NCI-H748 treated with DMSO at 0.1 percent for 48 hours (cell line): ENCODE measurements at places on chromosomes 3 and 15.
A peak's percentile ranks its signal among the peaks of the same experiment; 100 is the strongest.

DNA sequence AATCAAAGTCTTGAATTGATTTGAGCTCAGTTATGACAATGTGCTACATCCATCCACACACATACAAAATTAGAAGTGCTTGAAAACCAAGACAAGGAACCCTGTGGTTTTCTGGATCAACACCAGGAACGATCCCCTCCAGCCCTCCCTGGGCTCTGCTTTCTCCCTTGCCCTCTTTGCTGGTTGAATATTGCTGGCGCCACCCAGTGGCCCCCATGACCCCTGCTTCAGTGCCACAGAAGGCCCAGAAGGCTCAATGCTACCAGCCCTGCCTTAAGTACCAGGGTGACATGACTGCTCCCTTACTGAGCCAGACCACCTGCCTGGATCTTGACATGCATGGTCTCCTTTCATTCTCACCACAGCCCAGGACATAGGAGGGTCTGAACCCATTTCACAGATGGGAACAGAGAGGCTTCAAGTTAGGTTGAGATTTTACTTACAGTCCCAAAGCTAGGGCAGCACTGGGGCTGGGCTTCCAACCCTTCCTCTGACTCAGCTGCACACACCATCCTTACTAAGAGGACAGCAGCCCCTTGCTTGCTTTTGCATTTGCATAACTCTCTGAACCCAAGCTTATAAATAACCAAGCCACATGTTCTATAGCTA is 15.0 kb downstream of the IL12A start:
- DNase-seq, result no peak

DNA sequence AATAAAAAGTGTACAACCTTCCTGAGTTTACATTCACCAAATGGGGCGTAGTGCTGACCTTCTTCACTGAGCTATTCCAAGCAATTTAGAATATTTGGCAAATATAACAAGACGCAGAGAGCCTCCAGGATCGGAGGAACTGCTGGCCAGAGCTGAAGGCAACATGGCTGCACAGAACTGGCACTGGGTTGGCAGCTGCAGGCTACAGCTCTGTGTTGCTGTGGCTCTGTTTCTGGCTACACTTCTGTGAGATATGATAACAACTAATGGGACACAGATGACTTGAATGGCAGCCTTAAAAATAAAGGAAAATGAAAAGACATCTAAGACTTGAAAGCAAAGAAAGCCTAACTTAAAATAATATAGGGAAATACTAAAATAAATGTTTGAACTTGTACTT is 10.8 kb upstream of the SLC6A20 start:
- peak; percentile 29 for DNase-seq

GRCh38 chr15:69089258-69089657 is 71.2 kb upstream of the GLCE start:
- no peak for DNase-seq

GRCh38 chr3:157464321-157464720 is 27.7 kb downstream of the PTX3 start:
- DNase-seq, result no peak

DNA sequence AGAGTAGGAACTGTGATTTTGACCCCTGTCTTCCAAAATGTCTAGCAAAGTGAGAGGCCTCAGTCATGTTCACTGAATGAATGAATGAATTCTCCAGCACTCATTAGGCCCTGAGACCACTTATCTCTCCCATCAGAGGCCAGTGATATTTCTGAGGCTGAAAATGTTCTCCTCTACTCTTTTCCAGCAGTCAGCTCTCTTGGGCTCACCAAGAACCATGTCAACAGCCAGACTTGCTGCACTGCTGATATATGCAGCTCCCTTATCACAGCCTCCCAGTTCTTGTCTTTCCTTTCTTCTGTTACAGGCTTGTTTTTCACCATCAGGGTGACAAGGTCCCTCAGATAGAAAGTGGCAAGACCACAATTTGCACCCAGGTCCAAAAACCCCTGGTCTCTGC is 28.7 kb upstream of the MFSD1 start:
- DNase-seq, result no peak

GRCh38 chr15:49521802-49522201 is 98.8 kb downstream of the FGF7 start:
- no peak for DNase-seq

GRCh38 chr3:23172059-23172458 is 31.1 kb upstream of the UBE2E2 start:
- DNase-seq, result no peak

DNA sequence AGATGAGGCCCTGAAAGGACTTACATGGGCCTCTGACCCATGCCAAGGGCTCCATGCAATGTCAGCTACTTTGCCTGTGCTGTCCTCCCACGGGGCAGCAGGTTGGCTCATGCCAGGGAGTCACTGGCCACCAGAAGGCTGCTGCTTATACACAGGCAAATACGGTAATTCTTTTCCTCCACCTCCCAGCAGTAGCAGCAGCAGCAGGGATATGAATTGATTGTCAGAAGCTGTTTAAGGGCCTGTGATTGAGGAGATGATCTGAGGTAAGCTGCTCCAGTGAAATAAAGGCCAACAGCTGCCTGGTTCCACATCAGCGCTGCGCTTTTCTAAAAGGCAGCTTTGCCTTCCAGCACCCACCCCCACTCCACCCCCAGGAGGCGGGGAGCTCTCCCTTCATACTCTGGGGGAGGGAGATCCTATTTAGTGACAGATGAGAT is 250.5 kb downstream of the SHQ1 start:
- peak; percentile 2 for DNase-seq

GRCh38 chr3:68740087-68740486 is 192.3 kb downstream of the TAFA4 start:
- DNase-seq, result no peak

DNA sequence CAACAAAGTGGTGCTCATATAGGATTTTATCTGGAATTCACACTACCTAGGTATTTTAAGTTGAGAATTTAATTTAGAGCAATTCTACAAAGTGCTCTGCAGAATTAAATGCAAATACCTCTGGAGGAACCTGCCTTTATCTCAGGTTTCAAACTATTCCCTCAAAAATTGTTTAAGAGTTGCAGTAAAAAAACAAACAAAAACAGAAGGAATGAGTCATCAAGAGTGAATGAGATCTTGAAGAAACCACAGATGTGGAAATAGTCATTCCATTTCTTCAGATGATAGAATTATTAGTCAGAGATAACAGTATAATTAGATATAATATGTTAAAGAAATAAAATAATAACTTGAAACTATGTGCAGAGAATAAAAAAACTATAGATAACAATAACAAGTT is 80.8 kb upstream of the SCN5A start:
- no peak for DNase-seq

DNA sequence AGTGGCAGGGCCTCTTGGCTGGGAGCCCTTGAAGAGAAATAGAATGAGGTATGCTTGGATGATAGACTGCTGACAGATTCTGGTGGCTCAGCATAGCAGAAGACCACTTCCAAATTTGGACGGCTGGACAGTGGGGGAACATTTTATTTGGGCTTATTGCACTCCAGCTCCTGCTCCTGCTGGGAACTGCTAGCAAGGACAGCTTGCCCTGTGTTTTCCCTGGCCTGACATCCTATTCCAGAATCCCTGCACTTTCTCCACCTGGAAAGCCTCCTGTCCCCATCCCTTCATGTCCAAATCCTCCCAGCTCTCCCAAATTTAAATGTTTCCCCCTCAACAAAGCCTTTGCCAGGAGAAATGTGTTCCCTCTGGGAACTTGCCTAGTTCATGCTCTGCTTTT is 9.8 kb upstream of the COLQ start:
- no peak for DNase-seq

DNA sequence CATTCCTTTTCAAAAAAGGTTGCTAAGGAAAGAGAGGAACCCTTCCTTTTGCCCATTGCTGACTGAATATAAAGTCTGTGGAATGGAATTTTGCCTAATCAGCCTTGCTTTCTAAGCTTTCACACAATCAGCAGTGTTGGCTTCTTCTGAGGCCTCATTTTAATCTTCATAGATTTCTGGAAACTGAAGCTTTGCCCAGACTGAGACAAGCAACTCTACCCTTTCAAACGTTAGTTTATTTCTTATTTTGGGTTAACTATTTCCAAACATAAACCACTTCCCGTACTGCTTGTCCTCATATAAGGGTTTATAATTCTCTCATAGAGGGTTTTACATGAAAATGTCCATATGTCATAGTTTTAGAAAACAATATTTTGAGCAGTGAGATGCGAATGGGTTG is 82.9 kb downstream of the NR1D2 start:
- DNase-seq, result no peak

- DNase-seq, result no peak
These were observed 349.4 kb downstream of the CLSTN2 start for GRCh38 chr3:140284372-140284771.

- no peak for DNase-seq
These were observed 297.7 kb downstream of the LRTM1 start for GRCh38 chr3:54630101-54630623.

DNA sequence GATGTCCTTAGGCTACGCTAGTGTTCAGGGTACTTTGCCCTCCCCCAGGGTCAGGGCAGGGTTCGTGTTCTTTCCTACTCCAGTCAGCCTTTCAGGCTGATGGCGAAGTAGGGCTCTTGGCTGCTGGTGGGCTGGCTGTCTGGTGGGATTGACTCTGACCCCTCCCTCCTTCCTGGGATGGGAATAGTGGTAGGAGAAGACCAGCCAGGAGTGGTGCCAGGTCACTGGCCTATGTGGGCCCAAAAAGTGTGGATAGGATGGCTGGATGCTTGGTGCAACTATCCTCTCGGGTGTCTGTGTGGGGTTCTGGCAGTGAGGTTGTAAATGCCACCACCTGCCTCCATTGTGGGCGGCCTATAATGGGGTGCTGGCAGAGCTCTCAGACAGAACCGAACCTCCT is 20.4 kb upstream of the EXOG start:
- DNase-seq, result no peak

GRCh38 chr15:22918056-22918455 is 62.1 kb downstream of the CYFIP1 start:
- no peak for DNase-seq

DNA sequence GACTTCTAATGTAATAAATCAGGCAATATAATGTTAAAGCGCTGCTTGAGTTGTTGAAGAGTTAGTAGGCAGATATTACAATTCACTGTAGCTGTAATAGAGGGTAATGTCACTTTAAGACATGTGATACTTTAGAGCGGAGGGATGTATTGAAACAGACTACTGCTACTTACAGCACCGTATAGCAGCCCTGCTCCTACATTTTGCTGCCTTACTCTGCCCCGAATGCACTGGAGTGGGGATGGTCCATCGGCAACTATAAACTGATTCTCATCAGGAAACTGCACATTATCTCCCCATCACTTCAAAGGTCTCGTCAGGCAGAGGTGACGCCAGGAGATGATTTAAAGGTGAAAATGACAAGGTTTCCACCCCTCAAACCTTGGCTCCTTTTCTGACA is 349.7 kb upstream of the SUCLG2 start:
- peak; percentile 38 for DNase-seq

- no peak for DNase-seq
These were observed 343.2 kb upstream of the NR2F2 start for GRCh38 chr15:95987299-95987698.

- DNase-seq, result peak; percentile 4
These were observed 50.8 kb downstream of the GXYLT2 start for GRCh38 chr3:72938471-72939265.

- DNase-seq, result no peak
These were observed 161.6 kb upstream of the FRMD4B start for GRCh38 chr3:69547461-69547880.

- DNase-seq, result no peak
These were observed 30.3 kb downstream of the PLXNA1 start for GRCh38 chr3:127013181-127013580.

GRCh38 chr15:76972389-76973361 is 22.3 kb upstream of the PSTPIP1 start:
- no peak for DNase-seq

GRCh38 chr3:176584413-176585176 is 612.7 kb downstream of the TBL1XR1 start:
- DNase-seq, result no peak

- DNase-seq, result no peak
These were observed 31.1 kb downstream of the MAGEL2 start for GRCh38 chr15:23616536-23616935.

- DNase-seq, result no peak
These were observed 139.1 kb downstream of the DMXL2 start for GRCh38 chr15:51483520-51483919.

DNA sequence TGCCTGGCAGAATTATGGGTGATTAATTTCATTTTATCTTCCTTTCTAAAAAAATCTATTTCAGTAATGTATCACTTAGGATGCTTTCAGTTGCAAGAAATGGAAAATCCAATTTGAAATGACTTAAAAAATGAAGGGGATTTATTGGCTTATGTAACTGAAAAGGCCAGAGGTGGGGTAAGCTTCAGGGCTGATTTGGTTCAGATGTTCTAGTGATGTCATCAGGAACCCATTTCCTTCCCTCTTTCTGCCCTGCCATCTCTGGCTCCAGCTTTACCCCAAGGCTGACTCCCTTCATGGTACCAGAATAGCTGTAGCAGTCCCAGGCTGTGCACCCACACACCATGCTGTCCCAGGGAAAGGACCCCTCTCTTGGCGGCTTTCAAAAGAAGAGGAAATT is 18.5 kb upstream of the REC114 start:
- no peak for DNase-seq

- no peak for DNase-seq
These were observed 17.1 kb upstream of the ITPKA start for GRCh38 chr15:41476416-41477048.

- no peak for DNase-seq
These were observed 7.2 kb downstream of the SH3BP5 start for GRCh38 chr3:15325228-15325627.

DNA sequence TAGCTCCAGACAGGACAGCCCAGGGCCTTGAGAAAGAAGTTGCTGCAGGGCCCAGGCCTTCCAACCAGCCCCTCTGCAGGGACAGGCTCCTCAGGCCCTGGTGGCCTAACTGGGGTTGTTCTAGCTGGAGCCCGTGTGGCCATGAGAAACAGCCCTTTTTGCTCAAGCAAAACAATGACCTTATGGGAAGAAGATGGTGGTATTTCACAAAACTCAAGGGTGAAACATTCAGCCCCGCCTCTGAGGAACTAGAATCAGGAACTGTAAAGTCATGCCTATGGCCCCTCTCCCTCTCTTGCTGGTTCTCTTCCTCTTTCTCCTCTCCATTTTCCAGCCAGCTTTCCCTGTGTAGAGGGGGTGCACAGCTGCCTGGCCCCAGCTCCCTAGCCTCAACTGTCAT is 273.3 kb downstream of the RPLP1 start:
- DNase-seq, result no peak

DNA sequence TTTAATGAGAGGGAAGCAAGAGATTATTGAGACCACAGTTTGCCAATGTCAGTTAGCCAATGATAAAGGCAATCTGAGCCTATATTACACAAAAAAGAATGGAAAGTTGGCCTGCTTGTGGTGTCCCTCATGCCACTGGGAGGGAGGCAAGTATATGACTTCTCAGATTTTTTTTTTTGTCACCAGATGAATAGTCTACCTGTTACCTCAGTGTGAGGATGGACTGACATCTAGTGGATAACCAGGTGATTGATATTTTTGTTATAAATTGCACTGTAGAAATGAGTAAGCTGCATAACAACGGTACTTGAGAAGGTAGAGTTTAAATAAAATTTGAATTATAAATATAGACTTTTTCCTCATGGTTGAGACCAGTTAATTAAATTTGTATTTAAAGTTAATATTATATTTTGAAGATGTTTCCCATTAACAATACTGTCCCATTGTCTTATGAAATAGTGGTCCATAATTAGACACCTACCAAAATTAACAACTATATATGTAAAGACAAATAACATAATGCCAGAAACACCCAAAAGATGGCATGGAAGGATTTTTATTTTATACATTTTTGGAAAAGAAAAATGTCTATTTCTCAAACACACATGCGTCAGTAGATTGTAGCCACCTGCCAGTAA is 237.8 kb upstream of the GADL1 start:
- no peak for DNase-seq

- no peak for DNase-seq
These were observed 607.5 kb upstream of the BCHE start for GRCh38 chr3:166444756-166445155.

- no peak for DNase-seq
These were observed 436 bp downstream of the ADPGK start for GRCh38 chr15:72783004-72783639.
